GM23248 (cell line): ENCODE measurements at places on chromosomes 7 and 10.

GRCh38 chr10:103699611-103700435 is 155.6 kb downstream of the SH3PXD2A start:
- DNase-seq: no peak

GRCh38 chr10:30365278-30365677 is 16.2 kb upstream of the MTPAP start:
- peak; percentile 39 for DNase-seq

DNA sequence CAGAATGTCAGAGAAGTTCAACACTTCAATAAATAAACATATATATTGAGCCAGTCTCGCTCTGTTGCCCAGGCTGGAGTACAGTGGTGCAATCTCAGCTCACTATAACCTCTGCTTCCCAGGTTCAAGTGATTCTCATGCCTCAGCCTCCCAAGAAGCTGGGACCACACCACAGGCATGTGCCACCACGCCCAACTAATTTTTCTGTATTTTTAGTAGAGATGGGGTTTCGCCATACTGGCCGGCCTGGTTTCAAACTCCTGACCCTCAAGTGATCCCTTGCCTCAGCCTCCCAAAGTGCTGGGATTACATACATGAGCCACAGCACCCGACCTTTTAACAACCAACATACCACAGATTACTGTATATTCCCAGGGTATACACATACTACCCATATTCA is 134.2 kb downstream of the JMJD1C start:
- DNase-seq: peak; percentile 9

GRCh38 chr7:134368851-134369544 is 52.3 kb upstream of the SLC35B4 start:
- peak; percentile 84 for DNase-seq

GRCh38 chr10:24842856-24843255 is 109.5 kb downstream of the PRTFDC1 start:
- no peak for DNase-seq

- no peak for DNase-seq
Observed at GRCh38 chr10:33733058-33733457, 398.6 kb upstream of the NRP1 start.

GRCh38 chr7:77549106-77549870 is 12.2 kb downstream of the PTPN12 start:
- DNase-seq: no peak

- no peak for DNase-seq
Observed at GRCh38 chr10:1142596-1142995, 86.4 kb downstream of the WDR37 start.

DNA sequence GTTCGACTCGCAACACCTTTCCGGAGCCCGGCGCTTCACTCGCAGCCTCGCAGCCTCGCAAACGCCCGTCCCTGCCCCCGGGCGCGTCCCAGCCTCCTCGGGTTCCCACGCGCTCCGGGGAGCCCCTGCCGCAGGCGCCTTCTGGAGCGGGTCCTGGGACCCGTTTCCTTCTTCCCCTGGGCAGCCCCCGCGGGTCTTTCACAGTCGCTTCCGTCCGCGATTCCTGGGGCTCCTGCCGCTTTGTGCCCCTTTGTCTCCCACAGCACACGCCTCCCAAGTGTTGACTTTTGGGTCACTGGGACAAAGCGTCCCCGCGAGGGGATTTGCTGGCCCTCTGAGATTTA is 140.7 kb downstream of the DYNC2I1 start:
- no peak for DNase-seq

- DNase-seq: no peak
Observed at GRCh38 chr7:10767771-10768170, 205.9 kb upstream of the PHF14 start.

DNA sequence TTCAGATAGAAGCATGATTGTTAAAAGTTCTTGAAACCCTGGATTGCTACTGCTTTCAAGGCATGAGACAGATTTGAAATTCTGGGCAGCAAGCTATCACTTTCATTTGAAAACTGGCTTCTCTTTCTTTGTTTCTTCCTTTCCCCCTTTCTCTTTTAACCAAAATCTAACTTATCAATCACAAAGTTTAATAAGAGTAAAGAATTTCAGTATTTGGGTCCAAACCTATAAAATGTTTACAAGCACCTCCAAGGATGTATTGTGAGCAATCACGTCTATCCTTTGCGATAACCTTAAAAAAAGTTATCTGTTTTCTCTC is 21.6 kb upstream of the RPA3 start:
- DNase-seq: no peak

DNA sequence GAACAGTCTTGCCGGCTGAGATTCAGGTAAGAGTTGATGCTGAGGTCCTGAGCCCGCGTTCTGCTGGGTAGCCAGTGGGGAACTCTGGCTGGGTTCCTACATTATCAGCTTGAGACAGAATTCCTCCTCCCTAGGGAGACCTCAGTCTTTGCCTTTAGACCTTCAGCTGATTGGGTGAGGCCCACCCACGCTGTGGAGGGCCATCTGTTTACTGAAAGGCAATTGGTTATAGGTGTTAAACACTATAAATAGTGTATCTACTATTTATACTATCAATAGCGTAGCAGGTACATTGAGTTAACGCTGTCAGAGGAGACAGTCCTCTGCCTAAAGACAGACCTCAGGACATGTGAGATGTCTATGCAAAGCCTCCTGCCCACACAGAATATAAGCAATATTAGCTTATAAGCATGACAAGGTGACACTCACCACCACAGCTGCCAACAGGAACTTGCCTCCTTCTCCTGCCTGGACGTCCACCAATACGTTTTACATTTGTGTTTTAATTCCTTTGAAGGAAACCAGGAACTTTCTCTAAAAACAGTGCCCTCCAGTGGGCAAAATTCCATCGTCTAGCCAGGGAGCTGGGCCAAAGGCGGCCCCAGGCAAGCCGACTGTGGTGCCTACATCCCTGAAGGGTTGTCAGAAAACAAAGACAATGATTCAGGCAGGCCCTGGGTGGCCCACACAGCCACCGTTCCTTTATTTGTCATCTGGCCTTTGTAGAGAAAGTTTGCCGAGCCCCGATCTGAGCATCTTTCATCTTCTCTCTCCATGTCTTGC is 58.8 kb downstream of the INSIG1 start:
- peak; percentile 26 for DNase-seq

- DNase-seq: no peak
Observed at GRCh38 chr10:131662851-131663250, 238.0 kb upstream of the PPP2R2D start.

DNA sequence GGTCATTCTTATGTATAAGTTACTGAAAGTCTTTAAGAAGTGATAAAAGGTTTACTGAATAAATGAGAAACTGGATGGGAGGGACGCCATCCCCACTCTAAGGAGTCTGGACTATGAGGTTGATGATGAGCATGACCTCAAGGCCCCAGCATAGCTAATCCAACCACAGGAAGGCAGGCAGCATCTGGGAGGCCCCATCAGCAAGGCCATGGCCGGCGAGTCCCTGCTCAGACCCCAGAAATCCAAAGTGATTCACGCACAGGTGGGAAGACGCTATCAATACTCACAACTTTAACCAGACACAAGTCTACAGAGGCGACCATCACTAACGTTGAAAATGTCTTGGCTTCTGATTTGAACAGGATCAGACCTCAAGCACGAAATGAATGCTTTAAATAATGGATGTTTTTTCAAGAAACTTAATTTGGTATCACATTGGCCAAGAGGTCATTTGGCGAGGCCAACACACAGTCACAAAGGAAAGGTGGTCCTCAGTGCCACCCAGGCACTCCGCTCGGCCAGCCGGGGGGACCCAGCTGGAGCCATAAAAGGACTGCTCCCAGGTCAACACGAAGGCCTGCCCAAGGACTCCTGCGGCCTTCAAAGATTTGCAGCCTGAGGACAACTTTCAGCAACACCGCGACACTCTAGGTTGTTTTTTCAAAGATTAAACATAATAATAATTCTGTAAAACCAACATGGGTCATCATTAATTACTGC is 228.5 kb downstream of the PTPRN2 start:
- DNase-seq: no peak

DNA sequence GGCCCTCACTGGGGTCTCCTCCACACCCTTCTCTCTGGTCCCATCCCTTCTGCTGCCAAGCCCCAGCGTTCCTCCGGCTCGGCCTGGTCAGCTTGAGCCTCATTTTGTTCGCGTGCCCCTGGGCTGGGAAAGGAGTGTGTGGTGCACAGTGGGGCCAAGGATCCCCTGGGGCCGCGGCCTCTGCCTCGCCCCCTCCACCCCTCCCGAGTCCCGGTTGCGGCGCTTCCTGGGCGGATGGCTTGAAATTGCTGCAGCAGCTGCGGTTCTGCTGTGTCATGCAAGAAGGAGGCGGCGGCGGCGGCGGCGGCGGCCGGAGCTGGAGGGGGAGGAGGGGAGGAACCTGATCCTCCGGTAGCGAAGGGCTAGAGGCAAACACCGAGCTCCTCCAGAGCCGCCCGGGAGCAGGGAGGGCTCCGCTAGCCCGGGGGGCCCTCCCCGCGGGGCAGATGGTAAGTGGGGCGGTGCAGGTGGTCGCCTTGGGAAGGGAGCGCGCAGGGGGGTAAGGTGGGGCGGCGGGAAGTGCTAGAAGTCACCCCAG is 217.8 kb upstream of the MKLN1 start:
- peak; percentile 94 for DNase-seq

DNA sequence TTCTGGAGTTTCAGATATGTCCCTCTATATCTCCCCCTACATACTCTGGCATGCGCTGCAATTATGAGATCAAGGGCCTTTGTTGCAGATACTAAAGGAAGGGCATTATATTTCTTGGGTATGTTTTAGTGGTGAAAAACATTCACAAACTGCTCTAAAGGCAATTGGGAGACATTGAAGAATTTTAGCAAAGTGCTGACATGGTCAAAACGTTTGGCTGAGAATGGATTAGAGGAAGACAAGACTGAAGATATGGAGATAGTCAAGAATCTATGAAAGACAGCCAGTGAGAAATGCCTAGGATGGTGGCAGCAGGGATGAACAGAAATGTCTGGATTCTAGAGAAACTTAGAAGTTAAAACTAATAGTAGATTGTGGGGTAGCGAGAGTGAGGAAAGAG is 104.5 kb upstream of the CABCOCO1 start:
- DNase-seq: no peak

GRCh38 chr10:123868038-123869019 is 23.3 kb downstream of the CPXM2 start:
- no peak for DNase-seq

DNA sequence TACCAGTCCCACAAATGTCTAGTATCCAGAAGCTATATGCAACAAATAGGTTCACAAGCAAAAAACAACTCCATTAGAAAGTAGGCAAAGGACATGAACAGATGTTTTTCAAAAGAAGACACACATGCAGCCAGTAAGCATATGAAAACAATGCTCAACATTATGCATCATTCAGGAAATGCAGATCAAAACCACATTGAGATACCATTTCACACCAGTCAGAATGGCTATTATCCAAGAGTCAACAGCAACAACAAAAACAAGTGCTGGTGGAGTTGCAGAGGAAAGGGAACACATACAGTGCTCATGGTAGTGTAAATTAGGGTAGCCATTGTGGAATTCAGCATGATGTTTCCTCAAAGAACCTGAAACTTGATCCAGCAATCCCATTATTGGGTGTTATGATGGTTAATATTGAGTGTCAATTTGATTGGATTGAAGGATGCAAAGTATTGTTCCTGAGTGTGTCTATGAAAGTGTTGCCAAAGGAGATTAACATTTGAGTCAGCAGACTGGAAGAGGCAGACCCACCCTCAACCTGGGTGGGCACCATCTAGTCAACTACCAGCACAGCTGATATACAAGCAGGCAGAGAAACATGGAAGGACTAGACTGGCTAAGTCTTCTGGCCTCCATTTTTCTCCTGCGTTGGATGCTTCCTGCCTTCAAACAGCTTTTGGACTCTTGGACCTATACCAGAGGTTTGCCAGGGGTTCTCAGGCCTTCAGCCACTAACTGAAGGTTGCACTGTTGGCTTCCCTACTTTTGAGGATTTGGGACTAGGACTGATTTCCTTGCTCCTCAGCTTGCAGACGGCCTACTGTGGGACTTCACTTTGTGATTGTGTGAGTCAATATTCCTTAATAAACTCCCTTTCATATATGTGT is 218.4 kb upstream of the SEMA3D start:
- peak; percentile 55 for DNase-seq

DNA sequence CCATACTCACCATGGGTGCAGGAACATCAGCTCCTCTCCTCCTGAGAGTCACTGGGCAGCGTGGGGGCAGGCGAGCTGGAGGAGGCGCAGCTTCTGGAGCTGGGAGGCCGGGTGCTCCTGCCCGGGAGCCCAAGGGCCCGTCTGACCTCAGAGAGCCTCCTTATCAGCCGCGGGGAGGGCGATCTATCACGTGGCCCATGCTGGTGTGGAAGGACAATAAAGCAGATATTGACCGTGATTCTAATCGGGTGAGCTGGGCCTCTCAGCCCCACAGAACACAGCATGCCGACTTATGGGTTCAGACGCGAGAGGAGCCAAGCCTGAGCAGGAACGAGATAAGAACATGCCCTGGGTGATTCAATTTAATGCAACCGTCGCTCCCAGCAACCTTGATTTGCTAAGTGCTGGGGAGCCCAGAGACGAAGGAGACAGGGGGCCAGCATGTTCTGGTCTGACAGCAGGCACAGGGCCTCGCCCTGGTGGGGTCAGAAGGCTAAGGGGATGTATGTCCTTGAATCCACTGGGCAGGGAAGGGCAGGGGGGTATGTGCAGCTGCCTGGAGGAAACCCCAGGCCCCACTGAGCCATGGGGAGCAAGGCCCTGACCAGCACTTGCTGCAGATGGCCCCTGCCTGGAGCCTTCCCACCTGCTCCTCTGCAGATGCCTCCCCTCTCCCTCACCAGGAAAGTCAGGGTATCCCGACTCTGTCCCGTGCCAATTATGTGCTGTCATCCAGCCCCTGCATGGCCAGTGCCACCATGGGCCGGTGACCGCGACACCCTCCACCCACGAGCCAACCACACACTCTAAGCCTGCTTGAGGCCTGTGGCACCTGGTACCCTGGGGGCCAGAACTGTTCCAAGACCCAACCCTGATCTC is 95.3 kb upstream of the RET start:
- no peak for DNase-seq

- no peak for DNase-seq
Observed at GRCh38 chr10:29533046-29533445, 101.7 kb downstream of the SVIL start.

DNA sequence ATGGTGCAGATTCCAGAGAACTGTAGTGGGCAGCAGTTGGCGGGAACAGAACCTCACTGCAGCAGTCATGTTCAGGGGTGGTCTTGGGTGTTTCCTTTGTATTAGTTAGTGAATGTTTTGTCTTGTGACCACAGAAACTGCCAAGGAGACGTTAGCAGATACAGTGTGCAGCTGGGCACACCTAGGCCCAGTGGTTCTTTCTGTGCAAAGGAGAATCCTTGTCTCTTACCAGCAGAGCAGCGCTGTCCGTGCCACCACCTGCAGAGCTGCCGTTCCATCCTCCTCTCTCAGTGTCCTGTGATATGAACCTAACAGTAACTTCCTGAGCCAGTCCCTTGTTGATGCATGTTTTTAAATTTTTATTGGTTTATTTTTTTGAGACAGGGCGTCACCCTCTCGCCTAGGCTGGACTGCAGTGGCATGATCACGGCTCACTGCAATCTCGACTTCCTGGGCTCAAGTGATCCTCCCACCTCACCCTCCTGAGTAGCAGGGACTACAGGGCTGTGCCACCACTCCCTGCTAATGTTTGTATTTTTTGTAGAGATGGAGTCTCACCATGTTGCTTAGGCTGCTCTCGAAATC is 60.6 kb downstream of the WDR37 start:
- DNase-seq: no peak

GRCh38 chr10:66258693-66259092 is 667.1 kb upstream of the LRRTM3 start:
- DNase-seq: no peak
